Melanocyte of skin (primary cell): ENCODE measurements at places on chromosomes 16 and 17. TPM values are rescaled to one million over a fixed set of nuclear protein-coding genes. Genes with fewer than 3 reads are reported as not detected.

The RGS9 gene
- total RNA-seq = 0.77 and 1.3 TPM in 2 replicates

The PDILT gene
- not detected in 2 replicates for total RNA-seq

The VASN gene
- total RNA-seq = 20.4 and 28.9 TPM in 2 replicates

The CCL8 gene
- total RNA-seq = 0.67 TPM in 1 of 2 replicates, not detected in the other

The PSME3 gene
- total RNA-seq = 113 and 128 TPM in 2 replicates

The CES3 gene
- total RNA-seq = 1.0 TPM in 1 of 2 replicates, not detected in the other
